ENCODE measurements at places on chromosomes 11 and 22. TPM values are rescaled to one million over a fixed set of nuclear protein-coding genes. Genes with fewer than 3 reads are reported as not detected.

- peak; percentile 74 for DNase-seq
- peaks cover 19% of the 10 kb centered on the region for H3K4me1 ChIP-seq
- H3K27me3 ChIP-seq = no peaks in the 10 kb centered on the region
- peaks cover 35% of the 10 kb centered on the region for H3K36me3 ChIP-seq
- H3K27ac ChIP-seq = peak overlapping the region; percentile 67
These were observed 23.2 kb downstream of the NEAT1 start for GRCh38 chr11:65445604-65446445.

SPDYC gene
- total RNA-seq = not detected

ROBO4 gene
- 48.2 TPM for total RNA-seq

DNA sequence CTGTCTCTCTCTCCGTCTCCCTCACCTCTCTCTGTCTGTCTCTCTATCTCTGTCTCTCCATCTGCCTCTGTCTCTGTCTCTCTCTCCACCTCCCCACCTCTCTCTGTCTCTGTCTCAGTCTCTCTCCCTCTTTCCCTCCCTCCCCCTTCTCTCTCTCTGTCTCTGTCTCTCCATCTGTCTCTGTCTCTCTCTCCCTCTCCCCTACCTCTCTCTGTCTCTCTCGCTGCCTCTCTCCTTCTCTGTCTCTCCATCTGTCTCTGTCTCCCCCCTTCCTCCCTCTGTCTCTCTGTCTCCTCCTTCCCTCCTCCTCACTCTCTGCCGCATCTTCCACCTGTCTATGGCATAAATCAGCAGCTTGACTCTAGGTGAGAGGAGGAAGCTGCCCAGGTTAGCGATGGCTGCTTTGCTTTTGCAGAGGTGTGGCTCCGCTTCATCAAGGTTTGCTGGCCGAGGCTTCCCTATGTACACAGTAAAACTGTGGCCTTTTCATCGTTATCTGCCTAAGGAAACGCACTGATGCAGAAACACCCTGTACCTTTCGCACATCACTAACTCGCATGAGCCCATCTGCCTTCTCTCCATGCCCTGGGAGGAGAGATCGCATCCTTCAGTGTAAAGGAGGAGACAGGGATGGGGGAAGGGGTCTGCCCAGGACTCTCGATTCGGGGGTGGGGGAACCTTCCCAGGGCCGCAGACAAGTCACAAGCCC lies 44.5 kb downstream of the ANO1 start:
- H3K4me3 ChIP-seq = no peak overlapping the region
- no peak overlapping the region for H3K27ac ChIP-seq
- no peaks in the 10 kb centered on the region for H3K4me1 ChIP-seq
- no peaks in the 10 kb centered on the region for H3K27me3 ChIP-seq
- DNase-seq = no peak
- no peaks in the 10 kb centered on the region for H3K36me3 ChIP-seq

- H3K27ac ChIP-seq = no peak overlapping the region
- no peaks in the 10 kb centered on the region for H3K27me3 ChIP-seq
- DNase-seq = no peak
- H3K4me3 ChIP-seq = no peak overlapping the region
These were observed 535.1 kb downstream of the KCNA4 start for GRCh38 chr11:29481738-29482137.

GRCh38 chr11:75858613-75859012 lies 43.6 kb downstream of the UVRAG start:
- peaks cover 6% of the 10 kb centered on the region for H3K4me1 ChIP-seq
- H3K4me3 ChIP-seq = no peak overlapping the region
- peak overlapping the region; percentile 65 for H3K27ac ChIP-seq
- H3K27me3 ChIP-seq = no peaks in the 10 kb centered on the region
- peaks cover under 1% of the 10 kb centered on the region for H3K36me3 ChIP-seq
- DNase-seq = no peak

DNA sequence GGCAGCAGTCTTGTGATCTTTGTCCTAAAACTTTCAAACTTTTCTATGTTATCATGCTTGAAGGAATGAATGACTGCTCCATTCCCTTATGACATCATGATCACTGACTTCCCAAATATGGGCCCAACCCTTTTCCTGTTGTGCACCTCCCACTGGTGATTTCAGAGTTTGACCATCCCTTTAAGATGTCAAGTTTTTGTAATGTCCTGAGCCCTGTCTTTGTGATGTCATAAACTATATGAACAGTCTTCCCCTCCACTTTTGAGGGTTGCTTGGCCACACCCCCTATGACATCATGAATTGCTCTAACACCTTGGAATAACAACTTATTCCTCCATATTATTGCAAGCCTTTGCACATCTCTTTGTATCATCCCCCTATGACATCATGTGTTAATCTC lies 16.5 kb upstream of the NUCB2 start:
- no peaks in the 10 kb centered on the region for H3K36me3 ChIP-seq
- H3K27me3 ChIP-seq = no peaks in the 10 kb centered on the region
- DNase-seq = no peak
- no peak overlapping the region for H3K4me3 ChIP-seq
- no peaks in the 10 kb centered on the region for H3K4me1 ChIP-seq

- H3K4me1 ChIP-seq = no peaks in the 10 kb centered on the region
- no peak overlapping the region for H3K27ac ChIP-seq
- no peaks in the 10 kb centered on the region for H3K36me3 ChIP-seq
- no peaks in the 10 kb centered on the region for H3K27me3 ChIP-seq
- no peak for DNase-seq
These were observed 688.9 kb upstream of the RAG2 start for GRCh38 chr11:37286890-37287289.

GRCh38 chr22:23715806-23716375 lies 25.1 kb downstream of the RGL4 start:
- no peak for DNase-seq
- no peaks in the 10 kb centered on the region for H3K27me3 ChIP-seq
- H3K4me3 ChIP-seq = peak overlapping the region; percentile 81
- no peak overlapping the region for H3K27ac ChIP-seq

DNA sequence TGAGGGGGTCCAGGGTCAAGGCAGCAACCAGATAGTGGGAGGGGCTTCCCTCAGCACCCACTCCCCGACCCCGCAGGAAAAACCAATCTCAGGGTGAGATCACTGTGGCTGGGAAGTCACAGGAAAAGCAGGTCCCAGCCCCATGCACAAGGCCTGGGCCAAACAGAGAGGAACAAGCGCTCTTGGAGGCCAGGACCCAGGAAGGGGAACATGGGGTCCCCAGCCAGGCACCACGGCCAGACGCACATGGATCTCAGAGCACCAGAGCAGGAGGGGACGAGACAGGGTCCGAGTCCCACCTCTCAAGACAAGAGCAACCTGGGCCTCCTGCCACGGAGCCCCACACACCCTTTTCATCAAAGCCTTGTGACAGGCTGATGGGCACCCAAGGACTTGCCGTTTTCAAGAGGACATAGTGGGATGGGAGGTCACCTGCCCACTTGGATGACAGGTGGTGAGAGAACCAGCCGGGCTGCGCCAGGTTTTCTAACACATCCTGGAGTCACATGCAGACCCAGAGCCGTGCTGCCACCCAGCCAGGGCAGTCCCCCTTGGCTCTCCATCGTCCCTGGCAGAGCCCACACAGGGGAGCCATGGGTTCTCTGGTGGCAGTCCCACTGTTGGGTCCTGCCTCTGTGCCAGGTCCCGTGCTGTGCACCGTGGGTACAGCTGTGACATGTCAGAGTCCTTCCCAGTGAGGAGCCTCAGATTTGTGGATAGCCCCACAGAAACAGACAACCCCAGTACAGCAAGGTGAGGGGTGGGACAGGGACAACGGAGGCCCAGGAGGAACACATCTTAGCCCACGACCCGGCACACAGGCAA lies 13.2 kb downstream of the POLR3H start:
- H3K4me3 ChIP-seq = no peak overlapping the region
- H3K27me3 ChIP-seq = no peaks in the 10 kb centered on the region
- H3K27ac ChIP-seq = peak overlapping the region; percentile 1
- DNase-seq = no peak

DNA sequence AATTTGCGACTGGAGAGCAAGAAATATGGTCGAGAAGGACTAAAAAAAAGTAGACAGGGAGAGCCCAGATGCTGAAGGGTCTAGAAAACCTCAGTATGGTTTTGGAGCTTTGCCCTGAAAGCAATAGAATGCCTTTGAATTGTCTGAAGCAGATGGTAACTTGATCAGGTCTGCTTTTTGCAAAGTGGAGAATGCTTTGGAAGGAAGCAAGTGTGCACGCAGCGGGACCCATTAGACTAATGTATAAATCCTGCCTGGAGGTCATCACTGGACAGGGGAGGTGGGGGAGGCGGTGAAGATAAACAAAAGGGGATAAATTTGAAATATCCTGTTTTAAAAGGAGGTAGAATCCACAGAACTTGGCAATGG lies 757 bp upstream of the HINFP start:
- peaks cover 15% of the 10 kb centered on the region for H3K4me1 ChIP-seq
- peaks cover 13% of the 10 kb centered on the region for H3K36me3 ChIP-seq
- no peak for DNase-seq
- peak overlapping the region; percentile 89 for H3K4me3 ChIP-seq

GRCh38 chr11:105783216-105783615 lies 173.3 kb downstream of the GRIA4 start:
- H3K4me3 ChIP-seq = no peak overlapping the region
- no peaks in the 10 kb centered on the region for H3K36me3 ChIP-seq
- H3K27me3 ChIP-seq = no peaks in the 10 kb centered on the region
- no peak overlapping the region for H3K27ac ChIP-seq
- no peaks in the 10 kb centered on the region for H3K4me1 ChIP-seq
- no peak for DNase-seq

DNA sequence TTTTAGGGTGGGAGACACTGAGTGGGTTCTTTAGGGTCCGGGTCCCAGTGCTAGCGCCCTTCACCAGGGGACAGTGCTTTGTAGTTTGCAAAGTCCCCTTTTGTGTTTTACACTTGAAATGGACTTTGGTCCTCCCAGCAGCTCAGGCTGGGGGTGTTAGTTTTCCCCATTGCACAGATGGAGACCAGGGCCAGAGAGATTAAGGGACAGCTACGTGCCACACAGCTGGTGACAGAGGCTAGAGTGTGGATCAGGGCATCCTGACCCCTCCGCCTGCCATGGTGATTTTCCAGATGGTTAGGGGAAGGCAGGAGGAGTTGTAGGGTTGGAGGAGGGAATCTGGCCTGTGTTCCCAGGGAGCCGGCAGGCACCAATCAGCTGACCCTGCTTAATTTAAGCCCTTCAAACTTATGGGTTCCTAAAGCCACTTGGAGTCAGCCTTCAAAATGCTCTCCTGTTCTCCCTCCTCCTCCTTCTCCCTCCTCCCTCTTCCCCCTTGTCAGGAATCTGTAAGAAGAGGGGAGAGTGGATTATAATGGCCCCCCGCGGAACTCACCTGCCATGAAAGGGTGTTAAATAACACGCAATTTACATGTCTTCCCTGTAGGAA lies 22.5 kb upstream of the MPPED1 start:
- H3K27ac ChIP-seq = no peak overlapping the region
- H3K4me1 ChIP-seq = peaks cover 3% of the 10 kb centered on the region
- no peaks in the 10 kb centered on the region for H3K36me3 ChIP-seq
- DNase-seq = no peak

DNA sequence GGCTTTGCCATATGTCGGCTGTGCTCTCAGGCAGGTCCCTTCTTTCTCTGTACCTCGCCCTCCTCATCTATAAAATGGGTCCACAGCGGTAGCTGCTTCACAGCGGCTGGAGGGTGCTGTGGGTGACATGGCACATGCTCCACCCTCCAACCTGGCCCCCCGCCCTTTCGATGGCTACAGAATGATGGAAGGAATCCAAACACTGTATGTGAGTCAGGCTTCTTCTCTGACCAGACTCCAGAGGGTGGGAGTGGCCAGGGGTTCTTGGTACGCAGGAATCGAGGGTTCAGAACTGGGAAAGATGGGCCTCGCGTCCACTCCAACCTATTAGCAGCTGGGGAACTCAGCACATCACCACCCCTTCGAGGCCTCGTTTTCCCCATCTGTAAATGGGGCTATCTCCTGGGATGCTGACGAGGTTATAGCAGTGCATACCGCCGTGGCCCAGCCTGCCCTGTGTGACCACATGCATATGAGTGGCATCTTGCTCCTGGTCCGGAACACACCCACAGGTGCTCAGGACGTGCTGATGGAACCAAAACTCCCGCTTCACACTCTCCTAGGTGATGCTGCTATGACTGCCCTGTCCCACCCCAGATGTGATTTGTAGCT lies 26.4 kb downstream of the MN1 start:
- no peak overlapping the region for H3K4me3 ChIP-seq
- H3K4me1 ChIP-seq = peaks cover 26% of the 10 kb centered on the region
- no peaks in the 10 kb centered on the region for H3K36me3 ChIP-seq
- H3K27ac ChIP-seq = no peak overlapping the region

DNA sequence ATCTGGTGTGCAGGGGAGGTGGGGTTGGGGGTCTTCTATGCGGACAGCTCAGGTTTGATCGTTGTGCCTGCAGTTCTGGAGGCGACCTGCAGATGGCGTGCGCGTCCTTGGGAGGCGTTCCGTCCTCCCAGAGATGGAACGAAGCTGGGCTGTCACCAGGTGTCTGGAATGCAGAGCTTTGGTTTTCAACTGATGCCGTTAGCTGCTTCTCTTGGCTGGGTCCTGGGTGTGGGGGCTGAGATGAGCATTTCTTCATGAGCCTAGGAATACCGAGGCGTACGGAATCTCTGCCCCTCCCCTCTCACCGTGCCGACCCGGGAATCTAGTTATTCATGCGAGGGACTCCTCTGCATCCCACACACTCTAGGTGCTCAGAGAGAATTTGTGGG lies 98.6 kb downstream of the CEP164 start:
- H3K36me3 ChIP-seq = no peaks in the 10 kb centered on the region
- no peaks in the 10 kb centered on the region for H3K4me1 ChIP-seq
- no peak overlapping the region for H3K27ac ChIP-seq
- no peaks in the 10 kb centered on the region for H3K27me3 ChIP-seq
- no peak overlapping the region for H3K4me3 ChIP-seq

GRCh38 chr11:115217726-115218311 lies 286.4 kb downstream of the CADM1 start:
- no peaks in the 10 kb centered on the region for H3K36me3 ChIP-seq
- no peaks in the 10 kb centered on the region for H3K4me1 ChIP-seq
- H3K27ac ChIP-seq = no peak overlapping the region
- no peaks in the 10 kb centered on the region for H3K27me3 ChIP-seq
- no peak for DNase-seq

DNA sequence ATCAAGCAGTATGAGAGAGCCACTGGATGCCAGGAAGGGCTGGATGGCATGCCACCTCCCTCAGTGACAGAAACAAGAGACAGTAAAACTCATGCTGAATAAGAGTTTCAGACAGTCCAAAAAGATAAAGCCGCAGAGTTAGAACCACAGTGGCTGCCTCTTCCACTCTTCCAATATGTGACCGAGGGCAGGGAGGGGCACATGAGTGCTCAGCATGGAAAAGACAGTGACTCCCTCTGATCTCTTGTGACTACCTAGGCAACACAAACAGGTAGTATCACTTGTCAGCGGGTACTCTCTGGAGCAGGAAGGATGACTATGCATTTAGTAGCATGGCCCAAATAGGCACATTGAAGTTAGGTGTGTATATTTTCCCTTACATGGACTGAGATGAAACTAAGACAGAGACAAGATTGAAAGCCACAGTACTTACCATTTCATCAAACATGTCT lies 295.4 kb downstream of the CADM1 start:
- no peak overlapping the region for H3K4me3 ChIP-seq
- H3K4me1 ChIP-seq = no peaks in the 10 kb centered on the region
- no peaks in the 10 kb centered on the region for H3K36me3 ChIP-seq
- H3K27me3 ChIP-seq = no peaks in the 10 kb centered on the region
- no peak overlapping the region for H3K27ac ChIP-seq

- no peaks in the 10 kb centered on the region for H3K27me3 ChIP-seq
- no peak overlapping the region for H3K27ac ChIP-seq
- H3K36me3 ChIP-seq = no peaks in the 10 kb centered on the region
These were observed 1.8 kb upstream of the FIBIN start for GRCh38 chr11:26992031-26992541.

GRCh38 chr11:69295079-69295994 lies 1.4 kb downstream of the MYEOV start:
- H3K27me3 ChIP-seq = no peaks in the 10 kb centered on the region
- DNase-seq = peak; percentile 72
- no peaks in the 10 kb centered on the region for H3K36me3 ChIP-seq
- H3K4me3 ChIP-seq = no peak overlapping the region

- no peak for DNase-seq
- no peak overlapping the region for H3K27ac ChIP-seq
- H3K36me3 ChIP-seq = no peaks in the 10 kb centered on the region
These were observed 28.0 kb downstream of the HSPA8 start for GRCh38 chr11:123033895-123034294.

Measured in upper lobe of left lung (tissue), 6 donors.